Substantia nigra (tissue), 51 donors: ENCODE measurements at places on chromosomes 11 and 22.

- DNase-seq, result no peak
These were observed 8.6 kb upstream of the EIF3M start for GRCh38 chr11:32575070-32575469.

DNA sequence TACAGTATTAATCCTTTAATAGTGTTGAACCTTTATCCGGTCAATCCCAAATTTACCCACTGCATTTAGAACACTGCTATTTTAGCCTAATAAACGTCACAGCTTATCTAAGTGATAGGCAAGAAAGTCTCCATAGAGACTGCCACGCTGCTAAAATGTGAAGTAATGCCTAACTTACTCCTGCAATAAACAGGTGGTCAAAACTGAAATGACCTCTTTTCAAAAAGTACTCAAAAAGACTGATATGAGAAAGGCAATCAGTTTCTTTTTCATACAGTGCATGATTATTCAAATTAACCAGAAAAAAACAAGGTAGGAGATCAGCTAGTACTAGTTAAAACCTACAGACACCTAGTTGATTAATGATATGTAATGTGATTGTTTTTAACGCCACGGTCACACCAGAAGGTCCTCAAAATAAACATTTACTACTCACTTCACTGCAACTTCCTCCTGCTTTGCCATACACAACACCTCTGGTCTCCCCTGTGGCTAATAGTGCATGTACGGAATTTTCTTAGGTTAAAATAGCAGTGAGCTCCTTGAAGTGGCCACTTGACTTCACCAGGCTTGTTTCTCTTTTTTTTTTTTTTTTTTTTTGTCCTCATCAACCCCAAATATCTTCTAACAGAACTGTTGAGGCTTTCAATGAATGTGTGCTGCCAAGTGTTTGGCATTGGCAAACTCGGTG, 8.8 kb downstream of the ATP5MG start:
- DNase-seq, result no peak

DNA sequence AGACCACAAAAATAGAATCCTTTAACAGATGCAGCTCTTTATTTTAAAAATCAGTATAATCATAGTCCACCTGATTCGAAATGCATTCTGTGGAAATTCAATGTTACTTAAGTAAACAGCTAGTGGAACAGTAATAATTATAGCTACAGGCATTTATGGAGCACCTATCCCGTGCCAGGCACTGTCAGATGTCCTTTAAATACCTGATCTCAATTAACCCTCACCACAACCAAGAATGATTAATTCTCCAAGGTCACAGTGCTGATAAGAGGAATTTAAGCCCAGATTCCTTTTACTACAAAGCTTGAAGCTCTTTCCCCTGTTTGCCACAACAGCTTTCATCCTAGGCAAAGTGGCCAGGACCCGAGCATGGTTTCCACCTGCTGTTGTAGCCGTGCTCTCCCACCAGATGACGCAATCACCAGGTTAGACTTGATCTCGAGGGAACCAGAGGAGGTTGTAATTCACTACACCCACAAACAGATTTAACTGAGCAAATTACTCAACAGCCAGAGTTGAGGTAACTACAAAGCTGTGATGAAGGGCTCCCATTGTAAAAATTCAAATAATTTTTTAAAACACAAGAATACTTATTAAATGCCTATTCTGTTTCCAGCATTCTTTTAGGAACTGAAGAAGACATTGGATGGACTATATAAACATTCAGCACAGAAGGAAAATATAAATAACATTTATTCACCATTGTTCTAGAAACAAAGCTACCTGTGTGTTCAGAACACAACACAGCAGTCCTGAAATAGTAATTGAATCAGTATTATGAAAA, 10.3 kb downstream of the PRDM10 start:
- no peak for DNase-seq

DNA sequence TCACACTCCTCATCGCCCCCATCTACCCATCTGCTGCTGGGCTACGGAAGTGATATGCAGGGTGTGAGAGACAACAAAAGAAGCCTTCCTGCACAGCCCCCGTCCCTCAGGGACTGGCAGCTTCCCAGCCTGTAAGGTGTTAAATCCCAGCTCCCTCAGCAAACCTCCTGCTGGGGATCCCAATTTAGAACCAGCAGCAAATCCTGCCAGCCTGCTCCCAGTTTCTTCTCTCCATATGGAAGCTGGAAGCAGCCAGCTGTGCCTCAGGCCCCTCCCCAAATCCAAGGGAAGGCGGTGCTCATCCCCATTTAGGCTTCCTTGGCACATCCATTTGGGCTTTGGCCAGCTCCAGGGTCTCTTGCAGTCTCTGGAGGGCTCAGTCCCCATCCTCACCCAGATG, 47.5 kb downstream of the PAMR1 start:
- DNase-seq, result no peak

GRCh38 chr11:61949169-61950034, 749 bp upstream of the BEST1 start:
- DNase-seq, result peak; percentile 91

DNA sequence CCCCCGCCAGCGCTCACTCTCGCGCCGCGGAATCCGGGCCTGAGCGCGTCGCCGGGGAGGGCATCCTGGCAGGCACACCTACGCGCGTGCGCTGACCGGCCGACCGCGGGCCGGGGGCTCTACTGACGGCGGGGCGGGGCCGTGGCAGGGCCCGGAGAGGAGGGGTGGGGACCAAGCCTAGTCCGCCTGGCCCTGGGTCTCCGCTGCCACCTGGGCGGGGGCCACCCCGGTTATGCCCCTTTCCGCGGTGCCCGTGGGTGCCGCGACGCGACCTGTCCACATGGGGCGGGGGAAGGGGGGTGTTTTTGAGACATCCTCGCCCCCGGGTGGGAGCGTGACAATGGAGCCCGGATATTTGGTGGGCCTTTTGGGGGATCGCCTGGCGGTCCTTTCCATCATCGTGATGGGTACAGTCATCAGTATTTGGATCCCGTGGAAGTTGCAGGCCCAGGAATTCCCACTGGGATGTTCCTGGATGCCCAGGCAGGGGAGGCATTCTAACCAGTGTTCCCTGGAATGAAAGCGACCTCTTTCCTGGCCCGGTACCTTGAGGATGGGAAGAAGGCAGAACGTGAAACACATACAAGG, 2.2 kb downstream of the NCAM1 start:
- DNase-seq, result peak; percentile 30

DNA sequence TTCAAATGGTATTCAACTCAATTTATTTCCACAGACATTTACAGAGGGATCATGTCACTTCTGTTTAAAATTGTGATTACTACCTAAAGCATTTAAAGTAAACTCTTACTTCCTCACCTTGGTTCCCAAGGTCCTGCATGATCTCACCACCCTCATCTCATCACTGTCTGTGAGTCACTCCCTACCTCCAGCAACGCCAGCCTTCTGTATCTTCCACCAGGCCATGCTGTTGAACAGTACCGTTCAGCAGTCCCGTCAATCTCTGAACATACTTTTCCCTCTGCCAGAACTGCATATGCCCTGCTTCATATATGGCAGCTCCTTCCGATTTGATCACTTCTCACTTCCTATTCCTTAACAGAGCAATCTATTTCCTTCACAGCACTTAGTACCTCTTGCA, 2.0 kb downstream of the FBXO3 start:
- no peak for DNase-seq

DNA sequence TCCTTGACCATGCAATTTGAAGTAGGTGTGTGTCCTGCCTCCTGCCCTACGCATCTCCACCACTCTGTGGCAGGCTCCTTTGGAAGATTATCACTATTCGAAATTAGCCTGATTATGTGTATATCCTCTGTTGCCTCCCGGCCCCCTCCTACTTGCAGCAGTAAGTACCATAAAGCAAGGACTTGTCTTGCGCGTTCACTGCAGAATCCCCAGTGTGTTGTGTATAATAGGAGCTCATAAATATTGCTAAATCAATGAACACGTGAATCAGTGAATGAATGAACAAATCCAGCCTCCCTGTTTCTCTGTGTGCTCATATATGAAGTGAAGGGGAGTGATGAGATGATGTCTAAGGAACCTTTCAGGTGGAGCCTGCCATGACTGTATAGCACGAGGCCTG, 210.7 kb downstream of the DBX1 start:
- DNase-seq, result no peak

- no peak for DNase-seq
These were observed 72.6 kb downstream of the C22orf31 start for GRCh38 chr22:28989035-28989464.

DNA sequence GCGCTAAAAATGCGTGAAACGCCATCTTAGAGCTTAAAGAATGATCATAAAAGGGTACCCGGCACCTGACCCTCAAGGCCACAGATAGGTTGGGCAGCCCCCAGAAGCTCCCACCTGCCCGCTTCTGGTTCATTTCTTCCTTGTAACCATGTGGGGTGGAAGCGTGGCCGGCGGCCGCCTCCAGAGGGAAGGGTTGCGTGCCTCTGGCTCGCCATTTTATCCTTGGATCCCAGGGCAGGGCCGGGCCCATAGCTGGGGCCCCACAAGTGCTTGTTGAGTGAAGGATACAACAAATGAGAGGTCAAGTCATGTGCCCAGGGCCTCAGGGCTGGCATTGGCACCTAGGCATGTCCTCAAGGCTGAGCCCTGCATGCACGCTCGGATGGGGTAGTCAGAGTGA, 5.9 kb downstream of the PCNX3 start:
- DNase-seq, result no peak

DNA sequence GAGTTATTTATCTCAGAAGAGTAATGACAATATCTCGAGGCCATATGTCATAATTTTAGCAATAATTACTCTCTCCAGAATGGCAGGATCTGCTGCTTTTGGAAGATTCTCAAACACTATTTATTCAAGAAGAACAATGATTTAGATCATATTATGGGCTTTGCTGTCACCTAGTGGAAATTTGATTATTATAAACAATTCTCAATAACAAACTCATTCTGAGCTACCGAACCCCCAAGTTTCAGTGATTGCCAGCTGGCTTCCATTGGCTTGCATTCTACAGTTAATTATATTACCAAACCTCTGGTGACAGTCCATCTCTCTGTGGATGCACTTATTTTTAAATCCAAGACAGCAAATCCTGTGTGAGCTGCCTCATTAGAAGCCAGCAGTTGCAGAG, 27.9 kb upstream of the SLC36A4 start:
- no peak for DNase-seq

GRCh38 chr11:110599207-110599606, 113.0 kb downstream of the ARHGAP20 start:
- no peak for DNase-seq

- peak; percentile 52 for DNase-seq
These were observed 2.2 kb downstream of the TNKS1BP1 start for GRCh38 chr11:57322256-57323166.

DNA sequence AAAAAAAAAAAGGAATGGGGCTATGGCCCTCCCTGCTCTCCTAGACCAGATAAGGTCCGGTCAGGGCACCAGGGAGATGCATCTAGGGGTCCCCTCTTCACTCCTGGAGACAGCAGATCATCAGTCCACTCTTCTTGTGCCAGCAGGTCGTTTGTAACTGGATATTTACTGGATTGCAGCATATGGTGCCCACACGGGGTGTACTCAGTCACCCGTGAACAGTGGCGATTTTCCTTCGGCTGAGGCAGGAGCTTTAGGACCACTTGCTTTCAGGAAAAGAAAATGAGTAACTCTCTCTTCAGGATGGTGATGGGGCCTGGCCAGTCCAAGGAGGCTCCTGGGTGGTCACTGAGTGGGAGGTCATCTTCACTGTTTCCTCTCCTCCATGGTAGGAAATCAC, 38.3 kb upstream of the RAB1B start:
- DNase-seq, result no peak
